ENCODE measurements at places on chromosomes 1 and 21.

DNA sequence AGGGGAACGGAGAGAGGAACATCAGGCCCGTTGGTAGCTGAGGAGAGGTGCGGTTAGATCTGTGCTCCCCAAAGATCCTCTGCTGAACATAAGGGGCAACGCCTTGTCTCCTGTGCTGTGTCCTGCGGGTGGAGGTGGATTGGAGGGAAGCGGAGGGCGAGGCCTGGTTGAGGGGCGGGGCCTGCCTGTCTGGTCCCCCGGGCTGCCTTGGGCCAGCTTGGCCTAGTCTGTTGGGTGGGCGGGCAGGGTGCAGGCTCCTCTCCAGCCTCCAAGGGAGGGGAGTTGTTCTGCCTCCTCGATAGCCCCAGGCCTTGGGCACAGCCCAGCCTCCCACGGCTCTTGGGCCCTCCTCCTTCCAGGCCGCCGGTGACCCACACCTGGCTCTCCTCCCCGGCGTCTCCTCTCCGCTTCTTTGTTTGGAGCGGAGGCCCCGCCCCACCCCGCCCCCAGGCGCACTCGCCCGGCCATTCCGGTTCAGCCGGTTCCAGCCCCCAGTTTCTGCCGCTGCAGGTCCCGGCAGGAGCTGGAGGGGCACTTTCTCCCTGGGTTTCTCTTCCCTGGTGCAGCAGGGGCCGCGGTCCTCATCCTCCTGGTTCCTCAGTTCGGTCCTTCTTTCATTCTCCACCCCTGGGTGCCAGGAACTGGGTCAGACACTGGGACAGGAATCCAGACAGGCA, 19.4 kb downstream of the PTPRF start:
- peak; percentile 77 for DNase-seq

DNA sequence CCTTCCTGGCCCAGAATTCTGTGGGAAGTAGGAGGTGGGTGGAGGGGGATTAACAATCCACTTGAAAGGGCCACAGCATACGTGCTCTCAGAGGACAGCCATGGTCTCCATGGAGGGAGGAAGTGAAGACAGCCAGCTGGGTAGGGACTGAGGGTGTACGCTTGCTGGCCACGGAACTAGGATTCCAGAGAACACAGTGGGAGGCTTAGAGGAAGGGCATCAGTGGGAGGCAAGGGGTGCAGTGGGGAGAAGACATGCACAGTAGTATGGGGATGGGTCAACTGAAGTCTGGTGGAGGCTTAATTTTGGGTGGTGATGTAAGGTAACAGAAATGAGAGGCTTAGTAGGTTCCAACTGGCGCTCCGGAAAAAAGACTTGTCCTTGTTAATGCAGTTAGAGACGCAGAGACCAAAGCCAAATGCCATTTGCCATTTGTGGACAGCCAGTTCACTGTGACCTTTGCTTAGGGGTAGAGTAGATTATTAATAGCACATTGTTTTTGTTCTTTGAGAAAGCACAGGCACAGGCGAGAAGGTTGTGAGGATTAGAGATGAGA, 103.0 kb downstream of the ZSCAN20 start:
- no peak for DNase-seq

GRCh38 chr1:111867868-111868440, 112.3 kb downstream of the DDX20 start:
- DNase-seq: no peak

- no peak for DNase-seq
Observed at GRCh38 chr1:25675729-25676476, 59.3 kb downstream of the MAN1C1 start.

- DNase-seq: no peak
Observed at GRCh38 chr1:109719337-109719837, 7.3 kb downstream of the GSTM5 start.

DNA sequence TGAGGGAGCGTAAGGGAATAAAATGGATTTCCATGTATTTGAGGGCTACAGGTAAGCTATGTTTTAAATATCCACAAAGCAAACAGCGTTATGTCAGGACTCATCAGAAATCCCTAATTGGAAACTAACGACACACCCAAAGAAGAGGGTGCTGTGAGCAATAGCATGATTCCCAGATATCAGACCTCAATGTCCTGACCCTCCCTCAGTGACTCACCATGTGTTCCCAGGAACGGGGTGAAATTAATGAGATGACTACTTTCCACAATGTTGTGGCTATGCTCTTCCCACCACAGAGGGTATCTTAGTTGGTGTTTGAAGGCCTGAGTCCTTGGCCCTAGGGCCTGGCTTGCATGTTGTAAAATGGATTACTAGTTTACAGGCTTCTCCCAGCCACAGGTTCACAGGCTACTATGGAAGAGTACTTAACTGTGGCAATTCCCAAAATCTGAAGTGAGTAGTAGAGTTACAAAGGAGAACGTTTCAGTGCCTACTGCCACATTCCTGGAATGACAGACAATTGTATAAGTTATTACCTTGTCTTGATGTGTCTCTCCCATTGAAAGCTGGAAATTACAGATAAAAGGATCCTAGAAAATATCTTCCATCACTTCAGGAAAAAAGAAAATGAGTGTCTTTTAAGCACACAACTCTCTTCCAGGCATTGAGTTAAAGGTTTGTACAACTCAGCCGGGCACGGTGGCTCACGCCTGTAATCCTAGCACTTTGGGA, 1.7 kb upstream of the KRTAP11-1 start:
- no peak for DNase-seq

GRCh38 chr1:1470626-1471388, 758 bp upstream of the ATAD3B start:
- DNase-seq: no peak

- no peak for DNase-seq
Observed at GRCh38 chr1:203158960-203159665, 16.5 kb downstream of the MYBPH start.

GRCh38 chr21:21162786-21163185, 164.6 kb downstream of the NCAM2 start:
- DNase-seq: no peak

- DNase-seq: no peak
Observed at GRCh38 chr1:171254859-171255258, 6.6 kb downstream of the FMO1 start.

DNA sequence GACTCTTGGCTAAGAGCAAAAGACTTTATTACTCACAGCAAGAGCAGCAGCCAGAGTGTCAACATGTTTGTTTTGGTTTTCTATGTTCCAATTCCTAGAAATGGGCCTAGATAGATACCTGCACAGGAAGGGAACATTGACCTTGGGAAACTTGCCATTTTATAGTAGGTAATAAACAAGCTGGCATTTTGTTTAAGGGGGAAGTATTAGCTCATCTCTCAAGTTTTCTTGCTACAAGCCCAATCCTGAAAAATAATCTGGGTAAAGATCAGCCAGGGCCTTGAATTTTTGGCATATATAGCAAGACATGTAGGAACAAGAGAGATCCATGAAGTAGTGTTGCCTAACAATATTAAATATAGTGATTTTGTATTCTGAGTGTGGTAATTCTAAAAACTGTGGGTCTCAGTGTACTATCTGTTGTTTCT, 51.4 kb upstream of the RGL1 start:
- DNase-seq: no peak

- DNase-seq: no peak
Observed at GRCh38 chr21:27647401-27647800, 680.5 kb upstream of the ADAMTS5 start.

DNA sequence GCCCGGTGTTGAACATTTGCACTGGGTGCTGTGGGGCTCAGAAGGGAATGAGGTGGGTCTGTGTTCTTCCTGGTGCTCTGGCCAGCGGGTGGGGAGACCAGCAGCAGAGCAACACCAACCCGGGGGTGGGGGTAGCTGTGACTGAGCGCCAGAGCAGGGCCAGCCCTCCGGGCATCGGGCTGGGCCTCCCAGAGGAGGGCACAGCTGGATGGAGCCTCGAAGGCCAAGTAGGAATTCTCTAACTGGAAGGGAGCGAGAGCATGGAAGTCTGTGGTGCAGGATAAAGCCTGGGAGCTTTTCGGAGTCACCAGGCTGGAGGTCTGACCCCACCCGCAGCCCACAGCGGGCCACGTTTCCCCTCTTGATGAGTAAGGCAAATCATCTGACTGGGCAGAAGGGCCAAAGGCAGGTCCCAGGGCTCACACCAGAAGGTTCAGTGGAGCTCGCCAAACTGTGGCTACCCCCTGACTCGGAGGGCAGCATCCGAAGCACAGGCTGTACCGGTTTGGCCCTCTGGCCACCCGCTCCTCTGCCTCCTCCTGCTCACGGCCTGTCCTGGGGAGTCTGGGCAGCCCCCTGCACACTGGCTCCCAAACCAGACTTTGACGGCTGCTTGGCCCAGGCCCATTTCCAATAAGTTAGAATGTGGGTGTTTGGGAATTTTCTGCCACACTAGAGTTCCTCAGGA, 18.8 kb downstream of the SLC1A7 start:
- DNase-seq: no peak

- DNase-seq: peak; percentile 18
Observed at GRCh38 chr1:111399792-111400610, 27.5 kb downstream of the OVGP1 start.

- no peak for DNase-seq
Observed at GRCh38 chr1:198373376-198373775, 167.1 kb downstream of the ATP6V1G3 start.

DNA sequence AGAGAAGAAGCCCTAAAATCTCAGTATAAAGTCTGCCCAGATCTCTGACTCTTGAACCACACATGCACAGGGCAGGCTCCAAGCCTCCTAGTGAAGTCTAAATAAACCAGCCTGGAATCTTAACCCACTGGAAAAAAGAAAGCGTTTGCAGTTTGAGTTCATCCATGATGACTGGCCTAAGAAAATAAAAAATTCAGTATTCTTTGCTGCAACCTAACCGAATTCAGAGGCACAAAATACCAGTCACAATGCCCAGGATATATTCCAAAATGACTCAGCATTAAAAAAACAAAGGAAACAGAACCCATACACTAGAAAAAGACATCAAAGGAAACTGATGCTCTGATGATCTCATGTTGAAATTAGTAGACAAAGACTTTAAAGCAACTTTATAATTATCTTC, 269.2 kb downstream of the SDCCAG8 start:
- DNase-seq: no peak

GRCh38 chr21:31558189-31558961, 101.1 kb upstream of the SOD1 start:
- peak; percentile 89 for DNase-seq

DNA sequence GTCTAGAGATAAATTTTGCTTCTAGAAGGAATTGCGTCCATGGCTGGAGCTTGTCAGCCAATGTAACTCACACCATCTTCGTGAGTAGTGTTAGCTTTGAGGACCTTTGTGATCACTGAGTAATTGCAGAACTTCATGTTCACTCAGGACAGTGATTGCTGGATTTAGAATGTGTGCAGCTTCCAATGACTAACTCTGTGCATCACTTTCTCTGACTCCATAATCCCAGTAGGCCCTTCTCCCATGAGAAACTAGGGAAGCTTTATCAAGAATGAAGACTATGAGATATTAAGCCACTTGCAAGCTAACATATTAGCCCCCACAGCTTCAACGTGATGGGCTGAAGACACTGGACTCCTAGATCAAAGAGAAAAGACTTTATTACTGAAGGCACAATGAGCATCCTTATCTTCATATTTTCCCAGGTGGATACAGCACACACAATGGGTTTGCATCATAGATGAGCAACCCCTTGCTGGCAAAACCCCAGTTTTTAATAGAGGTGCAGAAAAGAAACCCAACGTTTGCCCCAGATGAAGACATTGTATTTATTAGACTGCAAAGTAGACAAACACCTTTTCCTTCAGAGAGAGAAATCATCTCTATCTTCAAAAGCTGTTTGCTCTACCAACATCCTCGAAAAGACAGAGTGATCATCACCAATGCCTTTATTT, 561.0 kb downstream of the LTN1 start:
- DNase-seq: no peak

GRCh38 chr1:235206533-235207208, 45.6 kb upstream of the RBM34 start:
- DNase-seq: no peak

DNA sequence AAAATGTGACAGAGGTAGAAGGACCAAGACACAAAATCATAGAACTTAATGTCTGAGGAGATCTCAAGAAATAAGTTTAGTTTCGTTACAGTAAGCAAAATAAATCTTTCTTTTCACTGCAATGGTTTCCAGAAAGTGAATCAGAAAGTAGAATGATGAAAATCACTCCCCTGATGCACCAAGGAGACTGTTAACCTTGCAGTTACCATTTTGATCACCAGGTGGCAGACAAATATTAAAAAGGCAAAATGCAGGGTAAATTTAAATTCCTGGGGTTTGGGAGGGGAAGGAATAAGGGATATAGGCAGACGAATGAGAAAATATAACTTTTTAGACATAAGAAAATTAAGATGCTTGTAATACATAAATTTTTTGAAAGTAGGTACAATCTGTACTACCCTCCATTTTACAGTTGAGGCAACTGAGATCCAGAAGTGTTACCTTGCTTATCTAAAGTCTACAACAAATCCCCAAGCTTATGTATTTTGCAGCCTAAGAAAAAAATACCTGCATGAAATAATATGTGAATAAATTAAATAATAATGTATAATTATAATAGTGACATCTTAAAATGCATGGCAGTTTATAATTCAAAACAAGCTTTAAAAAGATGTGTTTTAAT, 253.2 kb downstream of the CRB1 start:
- DNase-seq: no peak

DNA sequence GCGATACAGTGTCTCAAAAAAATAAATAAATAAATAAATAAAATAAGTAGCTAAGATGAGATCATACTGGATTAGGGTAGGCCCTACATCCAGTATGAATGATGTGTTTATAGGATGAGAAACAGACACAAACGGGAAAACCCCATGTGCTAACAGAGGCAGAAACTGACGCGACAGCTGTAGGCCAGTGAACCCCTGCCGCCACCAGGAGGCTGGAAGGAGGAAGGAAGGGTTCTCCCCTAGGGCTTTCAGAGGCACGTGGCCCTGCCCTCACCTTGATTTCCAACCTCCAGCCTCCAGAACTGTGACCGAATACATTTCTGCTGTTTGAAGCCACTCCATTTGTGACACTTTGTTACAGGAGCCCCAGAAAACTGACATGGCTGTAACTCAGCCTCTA, 38.5 kb downstream of the CHD5 start:
- DNase-seq: no peak

GRCh38 chr1:84135341-84135740, 8.7 kb upstream of the PRKACB start:
- DNase-seq: no peak

- DNase-seq: no peak
Observed at GRCh38 chr1:179036844-179037465, 11.3 kb downstream of the FAM20B start.

DNA sequence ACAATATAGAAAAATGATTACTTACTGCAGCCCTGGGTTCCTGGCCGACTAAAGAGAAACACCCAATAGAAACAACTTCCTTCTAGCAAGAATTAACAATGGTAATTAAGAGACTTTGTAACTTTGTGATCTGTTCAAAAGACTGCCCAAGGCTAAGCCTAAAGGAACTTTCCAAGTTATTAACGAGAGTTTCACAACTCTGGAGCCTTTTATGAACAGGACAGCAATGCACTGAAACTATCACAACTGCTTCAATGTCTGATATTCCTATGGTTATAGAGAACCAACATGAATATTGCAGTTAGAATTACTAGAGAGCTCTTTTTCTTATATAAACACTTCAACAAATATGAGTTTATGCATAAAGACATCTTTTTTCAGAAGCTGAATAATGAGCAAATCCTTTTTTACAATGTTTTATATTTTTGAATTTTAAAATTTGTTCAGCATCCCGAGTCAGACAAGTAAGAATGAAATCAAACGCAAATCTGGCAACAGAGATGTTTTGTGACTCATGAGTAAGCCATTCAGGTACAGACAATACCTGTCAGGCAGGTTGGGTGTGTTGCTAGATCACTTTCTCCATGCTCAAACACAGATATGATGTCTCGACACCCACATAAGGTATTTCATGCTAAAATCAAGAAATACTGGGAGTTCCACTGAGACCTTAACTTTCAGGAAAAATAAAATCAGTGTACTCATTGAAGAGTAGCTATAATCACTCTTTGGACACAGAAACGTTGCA, 22.2 kb upstream of the KCNJ15 start:
- DNase-seq: no peak
